ENCODE measurements at places on chromosomes 4 and X.
A peak's percentile ranks its signal among the peaks of the same experiment; 100 is the strongest.

- no peak for DNase-seq
Measured at GRCh38 chrX:87391742-87392141, 125.9 kb upstream of the KLHL4 start.

GRCh38 chr4:142801966-142802365, 44.1 kb downstream of the INPP4B start:
- DNase-seq = no peak

GRCh38 chr4:110152386-110152785, 46.0 kb downstream of the ELOVL6 start:
- no peak for DNase-seq

- peak; percentile 71 for DNase-seq
Measured at GRCh38 chr4:8157496-8157895, 1.1 kb downstream of the ABLIM2 start.

Measured in sciatic nerve (tissue), 2 donors.